ENCODE measurements at places on chromosomes 16 and 17. TPM values are rescaled to one million over a fixed set of nuclear protein-coding genes. Genes with fewer than 3 reads are reported as not detected.

Gene OSBPL7
- total RNA-seq = 9.7 TPM

DNA sequence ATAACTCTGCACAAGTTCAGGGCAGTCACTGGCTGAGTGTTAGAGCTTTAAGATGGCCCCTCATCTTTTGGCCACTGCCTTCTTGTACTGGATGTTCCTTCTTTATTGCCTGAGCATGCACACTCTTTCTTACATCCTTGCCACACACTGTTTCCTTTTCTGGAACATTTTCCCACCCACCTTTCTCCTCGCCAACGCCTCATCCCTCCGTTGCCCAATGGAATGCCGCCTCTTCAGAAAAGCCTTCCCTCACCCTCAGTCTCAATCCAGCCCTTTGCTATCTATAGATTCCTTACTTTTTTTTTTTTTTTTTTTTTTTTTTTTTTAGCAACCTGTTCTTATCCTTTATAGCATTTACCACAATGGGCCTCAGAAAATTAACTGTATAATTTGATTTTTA, 47.9 kb upstream of the RBFOX1 start:
- H3K36me3 ChIP-seq = no peaks in the 10 kb centered on the region
- H3K4me1 ChIP-seq = no peaks in the 10 kb centered on the region
- H3K27ac ChIP-seq = no peak overlapping the region
- H3K4me3 ChIP-seq = no peak overlapping the region
- H3K27me3 ChIP-seq = no peaks in the 10 kb centered on the region

- no peaks in the 10 kb centered on the region for H3K27me3 ChIP-seq
- H3K27ac ChIP-seq = no peak overlapping the region
- no peak overlapping the region for H3K4me3 ChIP-seq
Measured at GRCh38 chr16:70534971-70535370, 11.4 kb downstream of the SF3B3 start.

DNA sequence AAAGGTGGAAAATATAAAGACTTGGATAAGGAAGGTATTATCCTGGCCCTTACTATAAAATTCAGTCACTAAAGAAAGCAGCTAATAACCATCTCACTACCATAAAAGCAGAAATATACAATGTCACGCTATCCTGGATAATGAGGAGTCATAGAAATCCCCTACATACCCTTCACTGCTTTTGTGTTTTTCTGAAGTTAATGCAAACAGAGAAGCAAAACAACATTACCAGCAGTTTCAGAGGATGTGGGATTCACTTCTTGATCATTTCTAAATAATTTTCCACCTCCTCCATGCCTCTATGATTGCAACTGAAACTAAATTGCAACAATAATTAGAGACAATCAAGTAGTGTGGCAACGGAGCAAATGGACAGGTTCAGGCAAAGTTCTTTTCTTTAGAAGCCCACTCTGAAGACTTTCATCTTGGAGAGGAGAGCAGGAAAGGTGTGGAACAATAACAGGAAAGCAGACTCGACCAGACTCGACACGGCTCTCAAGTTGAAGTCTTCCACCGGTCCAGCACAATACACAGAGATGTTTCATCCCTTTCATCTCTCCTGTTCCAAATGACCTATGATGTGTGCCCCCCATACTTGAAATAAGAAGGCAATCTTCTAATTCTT, 10.2 kb downstream of the CYTH1 start:
- H3K4me1 ChIP-seq = peaks cover 21% of the 10 kb centered on the region
- DNase-seq = no peak
- no peaks in the 10 kb centered on the region for H3K27me3 ChIP-seq
- no peak overlapping the region for H3K4me3 ChIP-seq
- peak overlapping the region; percentile 8 for H3K27ac ChIP-seq
- no peaks in the 10 kb centered on the region for H3K36me3 ChIP-seq

- H3K27me3 ChIP-seq = no peaks in the 10 kb centered on the region
- H3K4me1 ChIP-seq = no peaks in the 10 kb centered on the region
- no peak overlapping the region for H3K4me3 ChIP-seq
Measured at GRCh38 chr17:51761105-51761504, 397.4 kb downstream of the CA10 start.

GRCh38 chr16:11560701-11561453, 25.8 kb downstream of the LITAF start:
- H3K4me1 ChIP-seq = peaks cover 29% of the 10 kb centered on the region
- no peak overlapping the region for H3K4me3 ChIP-seq
- H3K27me3 ChIP-seq = no peaks in the 10 kb centered on the region
- peak; percentile 66 for DNase-seq
- peaks cover 7% of the 10 kb centered on the region for H3K36me3 ChIP-seq

DNA sequence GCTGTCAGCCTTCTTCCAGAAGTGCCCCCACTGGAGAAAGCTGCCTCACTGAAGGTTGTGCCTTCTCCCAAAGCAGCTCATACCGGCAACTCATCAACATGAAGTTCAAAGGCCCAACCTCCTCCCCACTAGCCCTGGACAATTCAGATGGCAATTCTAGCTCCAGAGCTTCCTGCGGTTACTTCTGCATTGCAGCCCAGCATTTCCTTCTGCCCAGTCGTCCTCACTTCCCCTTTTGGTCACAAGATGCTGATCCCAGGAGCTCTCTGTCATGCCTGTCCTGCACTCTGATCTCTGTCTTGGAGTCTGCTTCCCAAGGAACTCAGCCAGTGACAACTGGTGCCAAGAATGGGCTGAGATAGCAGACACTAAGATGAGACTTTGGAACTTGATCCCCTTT, 178.2 kb upstream of the SOX9 start:
- H3K36me3 ChIP-seq = no peaks in the 10 kb centered on the region
- H3K4me1 ChIP-seq = no peaks in the 10 kb centered on the region
- H3K27me3 ChIP-seq = no peaks in the 10 kb centered on the region
- H3K4me3 ChIP-seq = no peak overlapping the region

Gene TEKT5
- 0.13 TPM for total RNA-seq

GRCh38 chr16:73347500-73348375, 299.8 kb upstream of the ZFHX3 start:
- H3K4me1 ChIP-seq = peaks cover 28% of the 10 kb centered on the region
- peaks cover 2% of the 10 kb centered on the region for H3K27me3 ChIP-seq
- H3K36me3 ChIP-seq = no peaks in the 10 kb centered on the region
- peak; percentile 81 for DNase-seq
- H3K27ac ChIP-seq = peak overlapping the region; percentile 78

Gene TNP2
- total RNA-seq = not detected

GRCh38 chr16:2531371-2531695, at the start of gene CEMP1:
TSS of gene CEMP1 (minus strand) at chr16:2531408. CDS start at chr16:2531073, 335 bp downstream.
- DNase-seq = no peak
- peaks cover 34% of the 10 kb centered on the region for H3K36me3 ChIP-seq
- peak within 1 kb of the TSS; percentile 92 for H3K27ac ChIP-seq
- peaks cover 27% of the 10 kb centered on the region for H3K4me1 ChIP-seq
- H3K4me3 ChIP-seq = peak within 1 kb of the TSS; percentile 71

DNA sequence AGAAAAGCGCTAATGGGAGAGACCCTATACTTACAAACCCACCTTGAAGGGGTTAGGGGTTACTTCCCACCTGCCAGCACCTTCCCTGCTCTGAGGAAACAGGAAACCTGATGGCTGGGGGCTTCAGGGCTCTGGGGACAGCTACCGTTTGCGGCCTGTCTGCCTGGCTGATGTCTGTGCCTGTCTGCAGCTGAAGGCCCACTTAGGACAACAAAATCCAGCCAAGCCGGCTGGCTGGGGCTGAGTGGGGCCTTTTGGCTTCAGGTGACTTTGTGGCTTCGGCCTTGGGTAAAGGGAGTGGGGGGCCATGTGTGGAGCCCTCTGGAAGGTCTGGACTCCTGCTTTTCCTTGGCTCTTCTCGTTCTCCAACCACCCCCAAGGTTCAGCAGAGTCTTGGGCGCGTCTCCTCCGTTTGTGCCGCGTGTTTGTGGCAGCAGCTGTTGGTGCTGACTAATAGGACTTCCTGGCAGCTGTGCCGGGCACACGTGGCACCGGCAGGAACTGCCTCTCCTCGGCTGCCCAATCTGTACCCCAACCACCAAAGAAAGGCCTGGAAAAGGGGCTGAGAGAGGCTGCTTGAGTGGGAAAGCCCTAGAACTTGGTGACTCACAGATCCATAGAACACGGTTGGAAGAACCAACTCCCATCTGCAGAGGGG, 186.7 kb downstream of the MSI2 start:
- no peaks in the 10 kb centered on the region for H3K36me3 ChIP-seq
- peak; percentile 75 for DNase-seq
- peaks cover 3% of the 10 kb centered on the region for H3K27me3 ChIP-seq
- peak overlapping the region; percentile 91 for H3K27ac ChIP-seq
- H3K4me3 ChIP-seq = no peak overlapping the region

Gene TRPV3
- total RNA-seq = 1.2 TPM

- H3K27me3 ChIP-seq = no peaks in the 10 kb centered on the region
- H3K4me1 ChIP-seq = peaks cover 11% of the 10 kb centered on the region
- no peak overlapping the region for H3K4me3 ChIP-seq
- no peak for DNase-seq
Measured at GRCh38 chr16:12063004-12063395, 86.5 kb downstream of the SNX29 start.

GRCh38 chr17:48043176-48043575, 5.0 kb upstream of the NFE2L1 start:
- no peak overlapping the region for H3K4me3 ChIP-seq
- H3K27ac ChIP-seq = no peak overlapping the region
- no peaks in the 10 kb centered on the region for H3K27me3 ChIP-seq

GRCh38 chr16:87705771-87706277, 60.0 kb downstream of the KLHDC4 start:
- H3K4me3 ChIP-seq = no peak overlapping the region
- DNase-seq = no peak
- H3K36me3 ChIP-seq = peaks cover 66% of the 10 kb centered on the region
- no peak overlapping the region for H3K27ac ChIP-seq
- peaks cover 19% of the 10 kb centered on the region for H3K4me1 ChIP-seq
